ENCODE measurements at places on chromosomes 3 and 15. TPM values are rescaled to one million over a fixed set of nuclear protein-coding genes. Genes with fewer than 3 reads are reported as not detected.

DNA sequence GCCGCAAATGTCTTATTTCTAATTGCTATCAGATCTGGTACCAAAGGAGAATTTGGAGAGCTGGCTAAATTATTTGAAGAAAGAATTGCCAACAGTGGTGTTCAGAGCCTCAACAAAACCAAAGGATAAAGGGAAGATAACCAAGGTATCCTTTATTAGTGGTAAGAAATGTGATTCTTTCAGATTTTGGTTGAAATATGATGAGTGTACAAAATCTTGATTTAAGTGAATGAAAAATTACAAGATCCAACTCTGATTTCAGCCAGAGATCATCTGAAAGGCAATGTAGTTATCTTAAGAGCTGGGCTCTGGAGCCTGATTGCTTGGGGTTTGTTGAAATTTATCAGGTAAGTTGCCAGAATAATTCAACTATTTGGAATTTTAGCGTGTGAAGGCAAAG lies 4.7 kb downstream of the GNL3 start:
- no peak for DNase-seq

DNA sequence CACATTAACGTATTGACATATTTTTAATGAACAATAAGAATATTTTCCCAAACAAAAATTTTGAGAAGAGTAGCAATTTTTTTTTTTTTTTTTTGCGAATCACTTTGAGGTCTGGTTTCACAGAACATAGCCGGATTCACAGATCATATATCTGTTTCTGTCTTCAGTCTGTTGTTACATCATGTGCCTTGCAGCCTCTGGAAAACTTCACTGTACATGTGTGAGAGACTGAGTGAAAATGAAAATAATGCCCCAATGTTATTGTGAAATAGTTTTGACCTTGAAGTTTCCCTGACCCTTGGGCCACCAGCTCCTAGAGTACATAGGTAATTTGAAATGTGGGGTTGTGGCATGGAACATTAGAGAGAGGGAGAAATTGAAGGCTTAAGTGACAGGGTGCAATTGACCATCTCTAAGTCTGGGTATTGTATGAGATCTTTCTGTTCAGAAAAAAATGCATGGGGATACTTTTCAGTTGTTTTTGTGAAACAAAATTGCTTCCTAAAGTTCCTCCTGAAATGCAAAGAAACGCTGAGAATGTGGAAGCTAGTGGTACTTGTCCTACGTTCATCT lies 14.0 kb downstream of the ITPR1 start:
- no peak for DNase-seq

GRCh38 chr3:66014056-66014455 lies 24.7 kb downstream of the MAGI1 start:
- DNase-seq: no peak

The TTLL3 gene
- 37.7 TPM for total RNA-seq

The HES1 gene
- total RNA-seq: 1.2 TPM

The IL17RE gene
- 1.1 TPM for total RNA-seq

- no peak for DNase-seq
These were observed 81.5 kb upstream of the CDIN1 start for GRCh38 chr15:36497901-36498300.

The CD200R1 gene
- 3.8 TPM for total RNA-seq

- DNase-seq: no peak
These were observed 211.7 kb upstream of the GADL1 start for GRCh38 chr3:31106204-31106603.

The KIF23 gene
- 36.0 TPM for total RNA-seq

GRCh38 chr15:100877551-100877950 lies 2.1 kb upstream of the ALDH1A3 start:
- DNase-seq: no peak

DNA sequence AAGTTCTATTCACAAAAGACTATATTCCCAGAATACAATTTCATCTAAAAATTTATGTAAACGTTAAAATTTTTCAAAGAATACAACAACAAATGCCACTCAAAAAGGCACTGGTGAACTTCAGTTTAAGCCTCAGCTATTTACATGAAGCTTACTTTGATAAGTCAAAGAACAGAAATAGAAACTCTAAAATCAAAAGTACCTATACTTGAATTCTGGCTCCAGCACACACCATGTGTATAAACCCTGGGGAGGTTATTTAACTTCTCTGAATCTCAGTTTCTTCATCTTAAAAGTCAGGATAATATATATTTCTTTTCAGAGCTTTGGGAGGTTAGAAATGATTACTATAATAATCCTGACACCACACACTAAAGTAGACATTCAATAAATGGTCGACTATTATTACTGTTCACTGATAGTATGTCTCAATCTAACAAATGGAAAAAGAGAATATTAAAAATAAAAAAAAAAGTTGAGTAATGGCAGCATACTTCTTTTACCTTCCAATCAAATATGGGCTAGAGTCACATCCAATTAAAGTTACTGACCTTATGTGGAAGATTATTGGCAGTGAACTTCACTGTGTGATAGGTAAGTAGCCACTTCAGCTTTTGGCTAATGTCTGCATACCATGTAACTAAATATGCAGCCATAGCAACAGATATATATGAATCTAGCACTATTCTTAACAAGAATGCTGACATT lies 248.4 kb downstream of the ISL2 start:
- DNase-seq: no peak

DNA sequence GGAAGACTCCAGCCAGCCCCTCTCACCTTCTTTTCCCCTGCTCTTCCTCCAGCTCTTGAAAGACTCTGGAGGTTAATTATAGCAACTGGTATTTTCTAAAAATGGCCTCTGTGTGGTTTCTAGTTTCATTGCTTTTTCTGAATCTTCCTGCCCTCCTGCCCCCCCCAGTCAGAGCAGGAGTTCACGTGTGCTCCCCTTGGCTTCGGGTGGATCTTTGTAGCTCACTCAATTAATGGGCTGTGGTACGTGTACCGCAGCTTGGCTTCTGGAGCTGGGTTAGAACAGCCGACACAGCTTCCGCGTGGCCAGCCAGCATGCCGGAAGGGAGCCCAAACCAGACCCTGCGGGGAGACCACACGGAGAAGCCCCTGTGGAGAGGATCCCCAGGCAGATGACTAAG lies 31.5 kb downstream of the TM2D3 start:
- DNase-seq: no peak

- DNase-seq: no peak
These were observed 20.6 kb downstream of the DCUN1D1 start for GRCh38 chr3:182959474-182960350.

- no peak for DNase-seq
These were observed 44.9 kb downstream of the CHD2 start for GRCh38 chr15:92944946-92945521.

The GPR149 gene
- not detected for total RNA-seq

DNA sequence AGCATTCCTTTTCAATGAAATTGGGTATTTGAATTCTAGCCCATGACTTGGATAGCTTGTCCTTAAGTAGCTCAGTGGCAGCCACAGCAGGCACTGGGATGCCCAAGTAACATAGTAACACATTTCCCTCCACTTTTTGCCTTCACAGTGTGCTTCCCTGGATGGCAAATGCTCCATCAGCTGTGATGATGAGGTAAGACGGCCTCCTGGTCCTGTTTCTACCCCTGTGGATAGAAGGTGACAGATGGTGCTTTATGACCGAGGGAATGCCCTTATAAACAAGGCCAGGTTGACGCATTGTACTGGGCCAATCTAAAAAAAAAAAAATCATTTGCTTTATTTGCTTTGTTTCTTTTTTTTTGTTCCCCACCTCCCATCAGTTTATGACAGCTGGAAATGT lies 41.8 kb upstream of the LRTM1 start:
- no peak for DNase-seq

DNA sequence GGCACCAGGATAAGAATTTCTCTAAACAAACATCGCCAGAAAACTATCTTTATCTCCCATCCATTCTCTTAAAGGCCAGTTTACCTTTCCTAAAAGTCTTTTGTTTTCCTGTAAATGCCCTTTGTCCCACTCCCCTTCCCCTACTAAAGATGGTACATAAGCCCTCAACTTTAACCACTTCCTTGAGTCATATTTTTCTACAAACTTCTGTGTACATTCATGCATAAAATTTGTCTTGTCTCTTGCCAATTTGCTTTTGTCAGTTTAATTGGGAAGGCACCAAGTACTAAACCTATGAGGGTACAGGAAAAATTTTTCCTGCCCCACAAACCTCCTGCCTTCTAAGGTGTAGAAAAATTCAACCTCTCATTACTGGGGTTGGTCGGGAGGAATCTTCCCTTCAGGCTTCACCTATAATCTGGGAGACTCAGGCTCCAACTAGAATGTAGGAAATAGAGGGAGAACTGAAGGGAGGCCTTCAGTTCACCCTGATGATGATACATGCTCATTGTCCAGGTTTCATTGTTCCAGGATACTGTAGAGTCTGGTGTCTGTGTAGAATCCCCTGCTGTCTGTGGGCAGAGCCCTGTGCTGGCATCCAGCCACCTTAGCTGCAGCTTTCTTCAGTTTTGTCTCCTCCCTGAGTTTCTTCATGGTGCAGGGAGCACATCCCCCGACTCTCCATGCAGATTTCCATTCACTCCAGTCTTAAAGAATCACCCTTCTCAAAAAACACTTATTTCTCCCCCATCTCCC lies 53.2 kb downstream of the CD200R1L start:
- no peak for DNase-seq

DNA sequence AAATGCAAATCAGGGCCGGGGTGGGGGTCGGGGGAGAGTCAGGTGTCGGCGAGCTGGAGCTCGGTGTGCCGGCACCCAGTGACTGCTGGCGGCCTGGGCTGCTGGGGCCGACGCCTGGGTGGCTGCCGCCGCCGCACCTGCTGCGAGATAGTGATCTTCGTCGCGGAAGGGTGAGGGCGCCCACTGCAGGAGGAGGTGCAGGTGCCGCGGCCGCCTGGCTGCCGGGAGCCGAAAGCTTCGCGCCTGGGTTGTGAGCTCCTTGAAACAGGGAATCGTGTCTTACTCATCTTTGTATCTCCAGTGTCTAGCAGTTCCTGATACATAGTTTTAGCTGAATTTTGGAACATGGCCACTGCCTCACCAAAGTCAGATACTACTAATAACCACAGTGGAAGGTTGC lies 64.0 kb upstream of the CPOX start:
- DNase-seq: peak; percentile 83

DNA sequence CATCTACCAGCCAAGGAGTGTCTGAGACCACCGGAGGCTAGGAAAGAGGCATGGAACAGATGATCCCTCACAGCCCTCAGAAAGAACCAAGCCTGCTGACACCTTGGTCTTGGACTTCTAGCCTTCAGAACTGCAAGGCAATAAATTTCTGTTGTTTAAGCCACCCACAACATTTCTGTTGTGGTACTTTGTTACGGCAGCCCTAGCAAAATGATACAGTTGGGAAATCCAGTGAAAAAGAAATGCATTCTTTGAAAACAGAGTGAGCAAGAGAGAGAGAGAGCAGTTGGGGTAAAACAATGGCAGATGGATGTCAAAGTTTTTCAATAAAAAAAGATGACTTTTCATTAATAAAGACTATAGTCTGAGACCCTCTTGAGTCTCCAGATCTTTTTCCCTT lies 219.4 kb downstream of the NFKBIZ start:
- no peak for DNase-seq

The CCNB2 gene
- total RNA-seq: 38.6 TPM

GRCh38 chr3:30754426-30754825 lies 140.0 kb downstream of the GADL1 start:
- DNase-seq: no peak

DNA sequence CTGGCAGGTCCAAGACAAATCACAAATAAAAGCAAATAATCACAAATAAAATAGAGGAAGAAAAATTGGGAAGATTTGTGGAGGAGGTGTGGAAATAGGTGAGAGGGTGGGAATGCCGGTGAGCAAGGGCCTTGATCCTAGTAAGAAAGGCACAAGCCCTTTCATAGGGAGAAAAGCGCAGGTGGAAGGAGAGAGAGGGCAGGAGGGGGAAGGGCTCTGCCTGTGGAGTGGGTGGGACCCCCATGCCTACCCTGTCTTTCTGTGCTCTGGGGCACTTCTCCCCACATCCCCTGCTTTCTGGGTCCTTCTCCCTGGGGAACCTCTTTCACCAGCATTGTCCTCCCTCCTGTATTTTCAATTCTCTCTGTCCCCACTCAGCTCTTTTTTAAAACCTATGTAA lies 711 bp upstream of the TGM5 start:
- no peak for DNase-seq

The RAD51 gene
- total RNA-seq: 67.5 TPM

- no peak for DNase-seq
These were observed 380.3 kb upstream of the CBLB start for GRCh38 chr3:106249159-106249558.

The ATP13A4 gene
- total RNA-seq: 2.1 TPM

The RGMA gene
- total RNA-seq: not detected

DNA sequence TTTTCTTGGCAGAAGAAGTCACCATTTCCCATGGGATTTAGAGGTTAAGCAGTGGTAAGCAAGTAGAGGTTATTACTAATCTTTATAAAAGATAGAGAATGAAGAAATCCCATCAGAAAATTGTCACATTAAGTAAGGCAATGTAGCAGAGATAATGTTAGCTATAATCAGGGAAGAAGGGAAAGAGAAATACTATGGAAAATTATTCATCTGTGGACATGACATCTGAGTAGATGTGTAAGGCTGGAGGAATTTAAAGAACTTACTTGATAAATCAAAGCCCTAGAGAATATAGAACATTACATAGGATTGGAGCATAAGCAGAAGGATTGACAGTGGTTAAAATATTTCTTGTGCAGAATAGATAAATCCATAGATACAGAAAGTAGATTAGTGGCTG lies 553.1 kb upstream of the CBLB start:
- DNase-seq: no peak

DNA sequence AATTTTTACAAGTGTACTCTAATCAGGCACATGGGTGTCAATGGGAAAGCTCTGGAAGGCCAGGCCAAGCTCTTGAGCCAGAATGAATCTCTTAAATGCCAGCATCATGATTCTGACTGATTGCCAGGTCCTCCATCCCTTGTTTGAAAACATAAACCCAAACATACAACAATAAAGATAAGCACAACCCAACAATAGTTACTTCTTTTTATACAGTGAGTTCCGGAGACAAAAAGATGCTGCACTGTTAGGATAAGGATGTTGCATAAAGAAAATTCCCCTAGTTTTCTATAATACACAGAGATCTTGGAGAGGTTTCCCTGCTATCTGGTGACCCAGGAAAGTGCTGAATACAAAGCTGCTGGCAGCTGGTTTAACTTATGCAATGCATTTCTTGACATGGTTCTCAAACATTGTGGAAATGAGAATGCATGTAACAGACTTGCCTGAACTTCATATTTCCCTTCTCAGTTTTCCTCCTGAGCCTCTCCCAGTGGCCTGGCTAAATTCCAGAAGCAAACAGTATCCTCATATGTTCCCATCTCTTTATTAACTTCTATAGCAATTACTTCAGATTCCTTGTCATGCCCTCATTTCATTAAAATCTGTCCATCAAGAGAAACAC lies 180.1 kb upstream of the PRICKLE2 start:
- DNase-seq: no peak

The GNAT1 gene
- not detected for total RNA-seq

GRCh38 chr3:50605901-50606326 lies 5.7 kb downstream of the CISH start:
- peak; percentile 70 for DNase-seq

DNA sequence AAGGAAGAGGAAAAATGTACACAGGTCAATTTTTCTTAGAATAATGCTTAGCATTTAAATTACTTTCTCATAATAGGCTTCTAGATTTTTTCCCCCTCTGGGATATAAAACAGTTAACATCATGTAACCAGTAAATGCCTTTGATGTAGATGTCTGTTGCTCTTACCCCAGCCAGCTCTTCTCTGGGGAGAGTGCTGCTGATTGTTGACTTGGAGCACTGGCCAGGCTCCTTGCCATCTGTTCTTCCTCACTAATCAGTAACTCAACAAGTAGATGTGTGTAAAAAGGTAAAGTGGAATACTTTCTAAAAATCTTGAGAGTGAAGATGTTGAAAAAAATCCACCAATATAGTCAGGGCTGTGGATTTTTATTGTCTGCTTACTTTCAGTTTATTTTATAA lies 42.2 kb downstream of the RIOX2 start:
- no peak for DNase-seq

- DNase-seq: peak; percentile 95
These were observed 62.1 kb downstream of the CAPN7 start for GRCh38 chr3:15268033-15268631.
